ENCODE measurements at places on chromosomes 1 and 21.

GRCh38 chr1:45266151-45266801, 59.9 kb upstream of the ZSWIM5 start:
- DNase-seq, result no peak

DNA sequence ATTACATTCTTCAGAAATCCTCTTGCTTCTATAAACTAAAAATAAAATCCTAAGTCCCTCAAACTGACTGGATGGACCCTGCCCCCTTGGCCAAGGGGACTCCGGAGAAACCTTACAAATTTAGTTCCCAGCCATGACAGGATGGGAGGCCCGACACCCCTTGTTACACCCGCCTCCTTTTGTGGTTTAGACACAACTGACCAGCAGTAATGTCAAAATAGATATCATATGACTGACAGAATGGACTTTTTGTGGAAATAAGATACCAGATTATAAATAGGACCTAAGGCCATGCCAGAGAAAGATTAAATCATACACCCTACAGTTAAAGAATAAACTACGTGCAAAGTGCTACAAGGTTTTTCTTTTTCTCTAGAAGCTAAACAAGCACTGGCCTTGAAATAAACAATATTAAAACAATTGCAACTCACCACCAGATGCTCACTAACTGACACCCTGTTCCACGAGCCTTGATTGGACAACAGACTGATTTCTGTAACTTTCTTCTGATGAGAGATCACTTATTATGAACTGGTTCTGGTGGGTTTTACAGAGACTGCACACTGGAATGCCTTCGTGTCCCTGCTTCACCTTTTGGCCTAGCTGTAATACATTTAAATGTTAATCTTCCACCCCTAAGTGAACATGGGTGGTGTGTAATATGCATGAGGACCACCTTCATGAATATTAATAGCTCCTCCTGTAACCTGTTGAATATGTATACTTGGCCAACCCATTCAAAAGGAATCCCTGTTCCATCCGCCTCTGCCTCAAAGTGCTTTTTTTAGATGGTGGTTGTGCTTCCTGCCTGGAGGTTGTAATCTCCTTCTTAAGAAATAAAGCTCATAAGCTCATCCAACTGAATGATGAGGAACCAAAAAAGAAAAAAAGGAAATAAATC, 99.6 kb downstream of the ODF2L start:
- DNase-seq, result no peak

- no peak for DNase-seq
These were observed 300.4 kb upstream of the ZP4 start for GRCh38 chr1:238191170-238191569.

DNA sequence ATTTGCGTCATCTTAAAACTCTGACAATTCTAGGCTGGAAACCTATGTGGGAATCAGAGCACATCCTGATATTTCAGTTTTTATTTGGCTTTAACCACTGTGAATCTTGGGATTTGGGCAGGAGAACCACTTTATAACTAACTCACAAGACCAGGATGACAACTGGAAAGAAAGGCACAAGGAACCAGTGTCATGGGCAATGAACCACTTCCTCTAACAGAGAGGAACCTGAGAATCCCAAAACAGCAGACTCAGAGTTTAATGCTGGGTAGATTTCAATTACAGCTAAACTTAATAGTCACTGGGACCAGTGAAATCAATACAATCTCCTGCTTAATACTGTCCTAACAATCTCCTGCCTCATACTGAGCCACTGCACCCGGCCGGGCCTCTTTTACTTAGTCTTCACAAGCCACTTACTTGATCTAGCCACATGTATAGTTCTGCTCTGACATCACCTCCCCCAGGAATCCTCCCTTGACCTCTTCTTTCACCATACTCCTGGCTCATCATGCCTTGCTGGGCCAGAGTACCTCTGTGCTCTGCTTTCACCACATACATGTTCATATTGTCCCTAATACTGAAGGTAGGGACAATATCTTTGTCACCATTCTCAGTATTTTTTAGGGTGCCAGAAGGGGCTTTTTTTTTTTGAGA, 20.2 kb upstream of the SLFNL1 start:
- no peak for DNase-seq

- peak; percentile 99 for DNase-seq
These were observed 65.9 kb downstream of the KCNAB2 start for GRCh38 chr1:6111571-6111970.

DNA sequence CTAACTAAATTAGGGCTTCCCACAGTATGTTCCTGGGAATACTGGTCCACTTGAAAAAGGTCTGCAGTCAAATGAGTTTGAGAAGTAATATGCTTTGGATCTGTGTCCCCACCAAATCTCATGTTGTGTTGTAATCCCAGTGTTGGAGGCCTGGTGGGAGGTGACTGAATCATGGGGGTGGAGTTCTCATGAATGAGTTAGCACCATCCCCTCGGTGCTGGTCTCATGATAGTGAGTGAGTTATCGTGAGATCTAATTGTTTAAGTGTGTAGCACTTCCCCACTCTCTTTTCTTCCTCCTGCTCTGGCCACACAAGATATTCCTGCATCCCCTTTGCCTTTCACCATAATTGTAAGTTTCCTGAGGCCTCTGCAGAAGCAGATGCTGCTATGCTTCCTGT, 16.9 kb upstream of the DMRTB1 start:
- DNase-seq, result no peak

DNA sequence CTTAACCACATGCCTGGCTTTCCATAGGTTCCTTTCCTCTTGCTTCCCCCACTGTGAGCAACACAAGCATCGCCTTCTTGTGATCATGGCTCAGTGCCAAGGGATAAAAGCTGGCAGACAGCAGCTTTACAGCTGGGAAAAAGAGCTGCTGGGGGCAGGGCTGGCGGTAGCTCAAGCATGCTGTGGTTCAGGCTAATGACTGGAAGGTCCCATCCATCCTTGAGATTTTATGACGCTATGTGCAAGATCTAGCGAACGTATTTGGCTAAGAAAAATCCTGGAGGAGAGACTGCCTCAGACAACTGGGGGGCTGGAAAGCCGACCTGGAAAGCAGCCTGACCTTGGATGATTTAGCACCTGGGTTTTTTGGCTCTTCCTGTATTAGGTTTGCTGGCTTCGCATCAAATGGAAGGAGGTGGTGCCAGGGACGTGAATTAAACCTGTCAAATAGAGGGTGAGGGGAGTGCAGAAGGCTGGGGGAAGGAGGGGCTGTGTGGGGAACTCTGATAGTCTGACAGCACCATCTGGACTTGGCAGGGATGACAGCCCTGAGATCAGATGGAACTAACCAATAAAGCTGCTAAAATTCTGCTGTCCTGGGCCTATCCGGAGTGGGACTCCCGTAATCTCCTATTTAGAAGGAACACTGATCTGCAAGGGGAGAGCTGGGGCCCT, 34.8 kb downstream of the ZMYND12 start:
- peak; percentile 97 for DNase-seq

- no peak for DNase-seq
These were observed 7.5 kb upstream of the LDLRAD2 start for GRCh38 chr1:21804536-21804935.

DNA sequence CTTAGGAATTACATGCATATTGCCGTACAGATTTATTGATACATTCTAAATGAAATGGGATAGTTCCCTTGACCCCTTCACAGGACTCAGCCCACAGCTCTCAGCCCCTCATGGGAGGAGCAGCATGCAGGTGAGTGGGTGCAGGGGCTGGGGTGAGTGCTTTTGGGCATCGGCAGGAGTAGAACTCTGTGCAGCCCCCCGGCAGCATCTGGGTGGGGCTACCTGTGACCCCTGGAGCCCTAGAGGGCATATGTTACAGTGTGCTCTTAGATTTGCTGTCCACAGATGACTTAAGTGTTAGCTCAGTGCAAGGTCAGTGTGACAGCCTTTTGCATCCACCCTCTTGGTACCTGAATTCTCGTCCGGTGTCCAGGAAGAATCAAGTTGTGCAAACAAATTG, 120.3 kb downstream of the GALNT2 start:
- no peak for DNase-seq

GRCh38 chr1:61141288-61142042, 59.1 kb downstream of the NFIA start:
- DNase-seq, result peak; percentile 33

DNA sequence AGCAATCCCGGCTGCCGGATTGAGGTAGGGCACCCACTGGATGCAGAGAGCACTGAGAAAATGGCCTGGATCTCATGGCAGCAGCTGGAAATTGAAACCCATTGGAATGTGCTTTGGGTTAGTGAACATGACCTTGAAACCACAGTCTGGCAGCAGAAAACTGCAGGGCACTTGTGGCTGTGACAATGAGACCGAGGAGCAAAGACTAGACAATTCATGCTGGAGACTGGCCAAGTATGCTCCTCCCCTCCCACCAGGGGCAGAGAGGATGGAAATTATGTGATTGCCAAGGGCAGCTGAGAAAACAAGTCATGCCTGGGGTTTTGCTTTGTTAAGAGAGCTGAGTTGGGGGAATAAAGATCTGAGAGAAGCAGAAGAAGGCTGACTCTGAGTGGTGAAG, 60.7 kb downstream of the ZNF697 start:
- DNase-seq, result peak; percentile 39

DNA sequence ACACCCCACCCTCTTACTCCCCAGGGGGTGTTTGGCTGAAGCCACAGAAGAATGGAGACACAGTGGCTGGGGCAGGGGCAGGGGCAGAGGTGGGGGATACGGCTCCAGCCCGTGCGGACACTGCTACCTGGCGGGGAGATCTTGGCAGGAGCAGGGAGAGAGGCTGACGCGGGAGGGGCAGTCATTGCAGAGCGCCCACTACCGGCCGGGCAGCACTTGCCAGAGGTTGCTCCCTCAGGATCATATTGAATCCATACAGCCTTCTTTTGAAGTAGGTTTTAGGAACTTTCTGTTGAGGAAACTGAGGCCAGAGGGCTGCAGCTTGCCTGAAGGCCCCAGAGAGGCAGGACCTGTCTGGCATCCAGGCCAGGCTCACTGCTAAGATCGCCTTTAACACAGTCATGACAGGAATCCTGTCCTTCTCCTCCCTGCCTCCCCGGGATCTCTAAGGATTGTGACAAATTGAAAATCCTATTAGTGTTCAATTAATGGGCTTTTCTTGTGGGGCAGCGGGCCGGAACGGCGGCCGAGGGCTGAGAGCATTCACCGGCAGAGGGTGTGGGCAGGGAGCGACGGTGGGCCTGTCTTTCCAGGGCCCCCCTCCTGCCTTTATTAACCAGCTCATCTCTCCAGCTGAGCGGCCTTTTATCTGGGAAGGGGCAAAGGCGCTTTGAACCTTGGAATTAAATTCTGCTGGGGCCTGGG, 65.5 kb upstream of the WNT4 start:
- no peak for DNase-seq

DNA sequence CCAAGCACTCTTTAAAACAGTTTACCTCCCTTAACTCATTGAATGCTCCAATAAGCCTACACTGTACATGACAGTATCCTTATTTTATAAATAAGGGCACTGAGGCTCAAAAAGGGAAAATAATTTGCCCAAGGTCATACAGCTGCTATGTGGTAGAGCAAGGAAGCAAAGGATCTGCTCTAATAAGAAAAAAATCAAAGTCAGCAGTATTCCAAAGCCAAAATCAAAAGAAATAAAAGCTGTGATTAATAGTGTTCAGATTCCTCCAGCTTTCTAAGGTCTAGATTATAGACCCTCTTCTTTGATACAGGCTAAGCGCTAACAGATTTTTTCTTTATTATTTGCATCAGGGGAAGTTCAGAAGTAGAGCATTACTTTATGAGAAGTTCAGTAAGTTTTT, 39.3 kb downstream of the IL12RB2 start:
- no peak for DNase-seq

DNA sequence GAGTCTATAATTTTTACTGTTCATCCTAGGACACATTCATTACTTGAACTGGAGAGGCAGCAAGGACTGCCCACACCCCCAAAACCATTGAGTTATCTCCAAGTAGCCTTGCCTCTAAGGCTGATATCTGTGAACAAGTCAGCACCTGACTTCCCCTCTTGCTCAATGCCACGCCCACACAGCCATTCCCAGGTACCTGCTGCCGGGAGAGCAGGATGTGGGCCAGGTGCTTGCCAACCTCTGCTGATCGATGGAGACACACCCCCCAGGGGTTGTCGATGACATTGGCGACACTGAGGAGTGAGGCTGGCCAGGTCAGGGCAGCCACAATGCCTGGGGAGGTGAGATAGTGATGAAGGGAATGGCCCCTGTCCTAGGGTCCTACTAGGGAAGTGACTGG, 60.1 kb downstream of the TMCO4 start:
- no peak for DNase-seq

- DNase-seq, result no peak
These were observed 220.7 kb downstream of the HLX start for GRCh38 chr1:221099747-221100595.

DNA sequence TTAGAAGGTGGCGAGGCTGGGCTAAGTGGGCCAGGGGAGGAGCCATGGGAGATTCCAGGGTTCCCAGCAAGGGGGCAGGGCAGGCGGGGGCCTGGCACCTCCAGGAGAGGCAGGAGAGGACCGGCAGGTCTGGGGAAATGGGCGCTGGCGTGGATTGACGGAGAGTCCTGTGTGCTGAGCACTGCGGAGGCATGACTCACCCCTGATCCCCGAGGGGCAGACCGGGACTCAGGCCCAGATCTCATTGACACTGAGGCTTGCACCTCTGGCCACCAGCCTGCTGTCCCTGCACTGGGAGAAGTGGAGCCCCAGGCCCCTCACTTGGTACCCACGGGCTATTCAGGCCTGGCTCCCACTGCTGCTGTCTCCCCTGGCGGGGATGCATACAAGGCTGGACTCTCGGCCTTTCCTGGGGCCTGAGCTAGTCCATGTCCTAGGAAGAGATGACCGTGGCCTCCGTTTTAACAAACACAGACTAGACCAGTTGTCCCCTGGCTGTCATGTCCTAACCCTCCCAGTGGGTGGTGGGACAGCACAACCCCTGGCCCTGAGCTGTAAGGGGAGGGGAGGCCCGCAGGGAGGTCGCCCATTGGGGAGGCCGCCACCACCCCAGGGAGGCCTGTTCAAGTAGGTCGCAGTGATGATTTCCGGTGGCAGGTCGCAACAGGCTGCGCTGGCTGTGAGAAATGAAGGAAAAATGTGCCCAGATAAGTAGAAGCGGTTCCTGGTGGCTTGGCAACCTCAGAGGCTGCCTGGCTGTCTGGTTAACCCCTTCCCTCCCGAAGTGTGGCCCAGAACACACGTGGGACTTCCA, 39.7 kb downstream of the RIPK4 start:
- no peak for DNase-seq

DNA sequence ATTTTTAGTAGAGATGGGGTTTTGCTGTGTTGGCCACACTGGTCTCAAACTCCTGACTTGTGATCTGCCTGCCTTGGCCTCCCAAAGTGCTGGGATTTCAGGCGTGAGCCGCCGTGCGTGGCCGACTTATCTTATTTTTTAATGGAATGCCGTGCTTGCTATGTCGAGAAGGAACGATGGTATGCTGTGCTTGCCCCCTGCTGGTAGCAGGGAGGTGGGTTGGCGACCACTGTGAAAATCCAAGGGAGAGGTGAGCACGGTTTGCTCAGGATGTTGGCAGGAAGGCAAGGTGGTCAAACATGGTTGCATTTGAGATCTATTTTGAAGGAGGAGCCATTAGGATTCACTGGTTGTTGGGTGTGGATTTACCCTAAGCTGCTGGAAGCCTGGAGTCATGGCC, 45.8 kb upstream of the RCC2 start:
- DNase-seq, result peak; percentile 11
